ENCODE measurements at places on chromosomes 3 and 15.
A peak's percentile ranks its signal among the peaks of the same experiment; 100 is the strongest.

- DNase-seq = no peak
These were observed 11.1 kb upstream of the ROPN1B start for GRCh38 chr3:125957674-125958510.

- no peak for DNase-seq
These were observed 8.4 kb downstream of the STT3B start for GRCh38 chr3:31541089-31541488.

- peak; percentile 85 for DNase-seq
These were observed 1.4 kb downstream of the PFN2 start for GRCh38 chr3:149969110-149969939.

DNA sequence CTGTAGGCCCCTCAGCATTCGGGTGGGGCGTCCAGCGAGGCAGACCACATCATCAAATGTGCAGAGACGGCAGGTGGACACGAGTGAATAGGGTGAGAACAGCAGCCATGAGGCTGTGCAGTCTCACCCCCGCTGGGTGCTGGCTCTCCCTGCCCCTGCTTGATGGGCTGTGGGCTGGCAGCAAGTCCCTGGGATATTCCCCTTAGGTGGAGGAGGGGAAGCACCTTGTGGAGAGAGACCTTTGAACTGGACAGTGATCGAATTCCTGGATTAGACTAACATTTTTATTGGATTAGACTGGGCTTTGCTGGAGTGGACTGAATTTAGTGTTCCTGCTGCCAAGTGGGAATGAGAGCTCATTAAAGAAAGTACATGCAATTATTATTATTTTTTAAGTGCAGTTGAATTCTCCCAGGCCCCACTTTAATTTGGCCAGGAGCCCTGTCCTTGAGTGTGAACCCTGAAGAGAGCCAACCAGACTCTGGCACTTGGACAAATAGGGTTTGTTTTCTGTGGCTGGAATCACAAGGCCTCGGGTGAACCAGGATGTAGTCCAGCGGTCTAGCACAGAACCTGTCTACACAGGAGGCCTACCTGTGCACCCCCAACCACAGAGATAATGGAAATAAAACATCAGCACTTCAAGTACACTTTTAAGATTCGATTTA, 193.1 kb downstream of the ABHD5 start:
- DNase-seq = no peak

DNA sequence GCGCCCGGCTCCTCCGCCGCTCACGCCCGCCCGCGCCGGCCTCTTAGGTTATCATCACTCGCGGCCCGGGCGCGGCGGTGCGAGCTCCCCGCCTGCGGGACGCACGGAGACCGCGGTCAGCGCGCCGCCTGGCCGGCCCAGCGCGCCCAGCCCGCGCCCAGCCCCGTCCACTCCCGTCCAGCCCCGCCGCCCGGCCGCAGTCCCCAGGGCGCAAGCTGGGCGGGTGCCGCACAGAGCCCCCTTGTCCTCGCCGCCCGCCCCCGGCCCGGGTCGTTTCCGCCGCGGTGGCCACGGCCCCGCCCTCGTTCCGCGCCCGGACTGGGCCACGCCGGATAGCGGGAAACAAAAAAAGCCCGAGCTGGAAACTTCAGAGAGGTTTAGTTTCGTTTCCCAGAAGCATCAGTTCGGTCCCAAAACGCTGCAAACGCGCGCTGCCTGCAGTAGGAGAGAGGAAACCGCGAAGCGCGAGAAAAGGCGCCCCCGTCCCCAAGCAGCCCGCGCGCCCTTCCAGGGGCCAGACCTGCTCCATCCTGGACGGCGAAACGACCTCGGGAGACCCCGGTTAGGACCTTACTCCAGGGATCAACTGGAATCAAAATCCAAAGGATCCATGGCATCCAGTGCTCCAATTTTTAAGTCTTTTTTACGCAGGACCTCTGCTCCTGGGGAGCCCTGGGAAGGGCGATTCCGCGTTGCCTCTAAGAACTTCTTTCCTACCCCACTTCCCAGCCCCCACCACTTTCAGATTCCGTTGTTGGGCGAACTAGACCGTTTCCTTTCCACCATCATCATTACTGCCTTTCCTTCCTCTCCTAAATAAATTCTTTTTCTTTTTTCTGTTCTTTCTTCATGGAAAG, at the start of gene ATP10A:
Gene ATP10A, minus strand, starts transcription at position 217 of the 857 bp plus-strand sequence. CDS start 231 bp downstream, outside the sequence.
- no peak for DNase-seq

Measured in SHP77 (cell line).